ENCODE measurements at places on chromosomes 7 and 10.
A peak's percentile ranks its signal among the peaks of the same experiment; 100 is the strongest.

GRCh38 chr7:86366946-86367345 is 276.8 kb upstream of the GRM3 start:
- no peak for DNase-seq

GRCh38 chr10:35378541-35379210 is 42.4 kb downstream of the CCNY start:
- no peak for DNase-seq

GRCh38 chr7:129225206-129225930 is 538 bp downstream of the AHCYL2 start:
- peak; percentile 15 for DNase-seq

DNA sequence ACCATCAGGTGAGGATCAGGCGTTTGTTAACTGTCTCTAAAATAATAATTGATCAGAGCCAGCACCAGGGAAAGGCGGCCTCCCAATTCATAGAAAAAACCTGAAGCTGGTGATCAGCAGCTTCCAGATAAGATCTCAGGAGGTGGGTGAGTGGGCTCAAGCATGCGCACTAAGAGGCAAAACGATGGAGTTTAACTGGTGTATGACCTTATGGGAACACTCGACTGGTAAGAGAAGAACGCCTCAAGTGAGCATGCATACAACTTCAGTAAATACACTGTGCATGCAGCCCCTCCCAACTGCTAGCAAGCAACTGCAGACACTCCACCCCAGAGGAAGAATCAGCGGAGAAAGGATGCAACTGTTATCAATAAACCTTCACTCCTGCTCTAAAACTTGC is 18.1 kb downstream of the RAPGEF5 start:
- DNase-seq: no peak

DNA sequence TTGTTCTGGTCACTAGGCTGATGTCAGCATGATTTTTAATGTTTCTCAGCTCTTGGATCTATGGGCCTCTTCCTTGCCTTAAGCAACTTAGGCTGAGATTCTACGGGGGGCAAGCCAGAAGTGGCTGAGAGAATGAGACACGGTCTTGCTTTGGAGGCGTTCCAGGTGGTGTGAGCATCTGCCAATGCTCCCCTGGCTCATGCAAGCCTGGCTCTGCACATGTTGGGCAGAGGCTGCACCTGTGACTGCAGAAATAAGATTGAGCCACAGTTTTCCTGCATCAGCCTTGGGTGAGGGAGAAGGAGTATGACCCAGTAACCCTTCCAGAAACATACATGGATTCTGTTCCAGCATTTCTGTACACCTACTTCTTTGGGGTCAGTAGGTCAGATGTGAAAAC is 41.9 kb downstream of the C10orf120 start:
- no peak for DNase-seq

DNA sequence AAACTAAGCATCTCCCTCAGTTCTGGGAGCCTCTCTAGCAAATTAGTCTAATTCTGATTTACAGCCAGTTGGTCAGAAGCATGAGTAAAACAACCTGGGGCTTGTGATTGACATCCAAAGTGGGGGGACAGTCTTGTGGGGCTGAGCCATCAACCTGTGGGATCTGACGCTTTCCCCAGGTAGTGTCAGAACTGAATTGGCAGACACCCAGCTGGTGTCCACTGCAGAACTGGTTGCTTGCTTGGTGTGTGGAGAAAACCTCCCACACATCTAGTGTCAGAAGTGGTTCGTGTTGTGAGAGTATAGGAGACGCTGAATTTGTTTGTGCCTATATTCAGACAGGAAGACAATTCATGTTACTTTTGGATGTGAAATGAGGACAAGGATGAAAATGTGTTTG is 92.2 kb upstream of the PDCD4 start:
- DNase-seq: no peak

DNA sequence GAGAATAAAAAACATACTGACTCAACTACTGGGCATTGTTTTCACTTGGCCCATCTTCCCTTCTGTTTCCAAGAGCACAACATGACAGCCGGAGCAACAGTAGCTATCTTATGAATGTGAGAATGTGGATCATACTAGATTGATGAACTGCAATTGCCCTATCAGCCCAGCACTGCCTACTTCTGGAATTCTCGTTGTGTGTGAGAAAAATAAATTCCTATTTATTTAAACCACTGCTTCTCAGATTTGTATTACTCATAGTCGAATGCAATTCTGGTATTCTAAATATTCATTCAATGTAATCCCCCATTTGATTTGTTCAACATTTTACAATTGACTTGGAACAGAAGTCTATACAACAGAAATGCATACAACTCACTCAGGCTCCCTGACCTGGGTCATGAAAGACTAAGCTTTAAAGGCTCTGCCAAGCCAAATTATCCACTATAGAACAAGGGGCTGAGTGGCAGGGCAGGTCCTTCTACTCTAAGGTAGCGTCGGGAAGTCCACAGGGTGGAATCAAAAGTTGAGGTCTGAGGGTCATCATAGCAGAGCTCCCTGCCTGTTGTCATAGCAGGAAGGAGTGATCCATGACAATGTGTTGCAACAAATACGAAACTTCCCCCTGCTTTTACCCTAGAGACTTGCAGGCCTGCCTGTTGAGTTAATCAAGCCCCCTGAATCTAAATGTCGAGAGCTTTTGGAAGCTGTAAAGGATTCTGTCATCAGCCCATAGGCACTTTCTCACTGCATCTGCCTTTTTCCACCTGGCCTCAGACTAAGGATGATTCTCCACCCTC is 12.4 kb upstream of the JAZF1 start:
- DNase-seq: no peak

DNA sequence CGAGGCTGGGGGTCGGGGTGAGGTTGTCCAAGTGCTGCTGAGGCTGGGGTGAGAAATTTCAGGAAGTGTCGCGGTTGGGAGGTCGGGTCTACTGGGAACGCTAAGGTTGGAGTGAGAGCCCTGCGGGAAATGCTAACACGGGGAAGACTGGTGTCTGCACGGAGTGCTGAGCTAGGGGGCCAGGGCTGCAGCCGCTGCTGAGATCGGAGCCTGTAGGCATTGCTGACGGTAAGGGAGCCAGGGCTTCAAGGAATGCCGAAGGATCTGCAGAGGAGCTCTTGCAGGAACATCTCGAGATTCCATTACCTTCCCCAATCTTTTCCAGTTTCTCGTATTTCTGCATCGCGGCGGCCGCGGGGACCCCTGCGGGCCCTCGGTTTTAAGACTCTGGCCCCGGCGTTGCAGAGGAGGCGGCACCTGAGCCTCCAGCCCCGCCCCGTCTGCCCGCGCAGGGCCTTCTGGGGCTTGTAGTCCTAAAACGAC is at the start of gene CDK5:
Gene CDK5 (minus strand): TSS at position 392 of the 483 bp plus-strand sequence. CDS start 49 bp downstream, at position 343.
- DNase-seq: no peak

DNA sequence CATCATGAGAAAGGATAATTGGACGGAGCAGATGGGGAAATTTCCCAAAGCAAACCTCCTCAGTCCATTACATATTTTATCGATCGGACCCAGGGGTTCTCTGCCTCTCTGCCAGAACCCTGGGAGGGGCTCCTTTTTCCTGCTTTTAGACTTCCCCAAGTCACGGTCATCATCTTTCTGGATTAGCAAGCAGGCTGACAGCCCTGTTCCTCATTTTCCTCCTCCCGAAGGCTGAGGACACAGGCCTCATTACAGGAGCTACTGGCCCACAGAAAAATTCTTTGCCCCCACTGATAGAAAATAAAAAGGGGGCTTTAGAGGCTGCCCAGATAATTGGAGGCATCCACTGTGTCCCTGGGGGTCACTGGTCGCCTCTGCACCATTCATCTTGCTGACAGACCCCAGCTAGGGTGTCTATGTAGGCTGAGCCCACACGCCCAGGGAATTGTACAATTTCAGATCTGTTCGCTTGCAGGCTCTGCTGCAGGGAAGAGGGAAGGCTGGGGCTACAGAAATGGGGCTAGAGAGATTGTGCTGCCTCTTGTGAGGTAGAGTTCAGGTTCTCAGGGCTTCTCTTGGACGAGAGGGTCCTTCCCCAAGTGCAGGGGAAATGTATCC is 125.7 kb upstream of the SDK1 start:
- DNase-seq: no peak

GRCh38 chr10:70174058-70174741 is 3.9 kb upstream of the SAR1A start:
- DNase-seq: no peak

GRCh38 chr10:110634527-110635209 is 9.5 kb upstream of the RBM20 start:
- no peak for DNase-seq

- no peak for DNase-seq
Observed at GRCh38 chr7:31794851-31795344, 107.9 kb downstream of the PPP1R17 start.

DNA sequence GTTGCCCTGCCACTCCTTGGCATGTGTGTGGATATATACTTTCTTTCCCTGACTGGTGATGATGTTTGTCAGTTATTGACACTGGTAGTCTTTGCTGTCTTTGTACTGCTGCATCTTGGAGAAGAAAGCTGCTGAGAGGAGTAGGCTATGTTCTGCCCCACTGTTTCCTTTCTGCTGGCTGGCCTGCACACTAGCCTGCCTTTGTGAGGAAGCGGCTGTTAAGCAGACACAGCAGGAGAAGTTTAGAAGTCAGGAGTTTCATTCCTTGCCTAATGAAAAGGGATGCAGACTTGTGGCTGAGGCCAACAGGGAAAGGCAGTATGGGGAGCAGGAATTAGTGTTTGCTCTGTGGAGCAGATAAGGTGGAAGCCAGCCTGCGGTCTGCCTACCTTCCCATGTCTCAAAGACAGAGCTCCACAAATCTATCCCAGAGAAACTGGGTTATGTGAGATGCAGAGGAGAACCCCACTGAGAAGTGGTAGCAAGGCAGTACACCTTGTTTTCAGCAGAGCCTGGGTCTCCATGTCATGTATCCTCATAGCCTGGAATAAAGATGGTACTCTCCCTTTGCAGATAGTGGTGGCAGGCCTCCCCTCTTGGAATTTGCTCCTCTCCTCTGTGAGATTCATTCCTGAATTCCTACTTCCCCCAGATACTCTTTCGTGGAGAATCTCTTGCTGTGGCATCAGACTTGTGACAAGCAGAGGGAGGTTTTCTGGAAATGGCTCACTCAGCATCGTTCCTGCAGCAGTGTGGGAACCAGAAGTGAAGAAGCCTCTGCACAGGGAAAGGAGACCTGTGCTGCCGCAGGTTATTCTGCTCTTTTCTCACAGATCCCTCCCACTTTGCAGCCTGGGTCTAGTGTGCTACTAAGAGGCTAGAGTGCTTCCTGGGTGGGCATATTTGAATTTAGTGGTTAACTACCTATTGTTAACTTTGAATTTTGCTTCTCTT is 130.2 kb downstream of the LRRC4 start:
- no peak for DNase-seq

DNA sequence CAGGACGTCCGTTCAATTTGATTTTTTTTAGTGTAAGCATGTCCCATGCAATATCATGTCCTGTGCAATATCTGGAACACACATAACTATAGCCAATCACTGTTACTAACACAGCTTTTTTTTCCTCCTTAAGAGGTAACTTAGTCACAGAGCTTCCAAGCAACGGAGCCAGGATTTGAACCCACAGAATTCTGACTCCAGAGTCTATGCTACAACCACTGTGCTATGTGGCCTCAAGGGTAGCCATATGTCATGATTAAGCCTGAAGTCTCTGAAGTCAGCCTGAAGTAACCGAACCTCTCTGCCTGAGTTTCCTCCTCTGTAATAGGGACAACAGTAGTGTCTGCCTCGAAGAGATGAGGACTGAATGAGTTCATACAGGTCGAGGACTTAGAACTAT is 42.2 kb upstream of the TCF7L2 start:
- DNase-seq: no peak

- DNase-seq: no peak
Observed at GRCh38 chr10:90461437-90462155, 396.2 kb downstream of the HTR7 start.

DNA sequence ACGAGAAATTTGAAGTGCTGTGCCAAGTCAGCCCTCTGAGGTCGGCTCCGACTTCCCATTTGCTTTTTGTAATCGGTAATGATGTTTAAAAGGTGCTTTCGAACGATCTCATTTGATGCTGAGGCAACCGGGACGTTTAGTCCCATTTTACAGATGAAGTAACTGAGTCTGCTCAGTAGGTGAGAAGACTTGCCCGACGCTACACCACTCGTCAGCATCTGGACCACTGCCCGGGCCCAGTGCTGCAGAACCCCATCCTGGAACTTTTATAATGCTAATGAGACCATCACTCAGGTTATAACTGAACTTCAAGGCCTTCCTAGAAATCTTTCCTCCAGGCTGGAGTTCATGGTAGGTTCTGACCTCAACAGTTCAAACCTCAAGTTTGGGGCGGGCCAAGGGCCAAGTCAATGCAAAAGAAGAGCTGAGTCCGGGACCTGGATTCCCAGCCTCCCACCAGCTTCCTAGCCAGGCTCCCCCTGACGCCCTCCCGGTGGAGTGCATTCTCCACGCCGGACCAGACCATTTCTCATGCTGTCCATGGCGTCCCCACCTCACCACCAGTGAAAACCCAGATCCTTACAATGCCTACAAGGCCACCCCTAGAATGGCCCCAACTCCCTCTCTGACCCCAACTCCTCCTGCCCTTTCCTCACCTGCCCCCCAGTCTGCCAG is 699 bp upstream of the PDLIM1 start:
- DNase-seq: no peak

DNA sequence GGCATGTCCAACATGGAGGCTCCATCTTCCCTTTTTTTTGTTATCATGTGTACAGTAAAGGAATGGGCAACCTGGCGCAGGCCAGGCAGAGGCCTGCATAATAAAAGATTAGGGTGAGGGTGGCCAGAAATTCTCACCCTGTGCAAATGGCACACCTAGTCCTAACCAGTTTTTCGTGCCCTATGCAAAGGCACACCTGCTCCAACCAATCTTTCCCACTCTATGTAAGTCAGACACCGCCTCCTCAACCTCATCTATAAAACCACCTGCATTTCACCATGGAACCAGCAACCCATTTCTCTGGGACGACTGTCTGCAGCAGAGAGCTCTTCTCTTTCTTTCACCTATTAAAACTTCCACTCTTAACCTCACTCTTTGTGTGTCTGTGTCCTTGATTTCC is 16.1 kb downstream of the TBATA start:
- no peak for DNase-seq

DNA sequence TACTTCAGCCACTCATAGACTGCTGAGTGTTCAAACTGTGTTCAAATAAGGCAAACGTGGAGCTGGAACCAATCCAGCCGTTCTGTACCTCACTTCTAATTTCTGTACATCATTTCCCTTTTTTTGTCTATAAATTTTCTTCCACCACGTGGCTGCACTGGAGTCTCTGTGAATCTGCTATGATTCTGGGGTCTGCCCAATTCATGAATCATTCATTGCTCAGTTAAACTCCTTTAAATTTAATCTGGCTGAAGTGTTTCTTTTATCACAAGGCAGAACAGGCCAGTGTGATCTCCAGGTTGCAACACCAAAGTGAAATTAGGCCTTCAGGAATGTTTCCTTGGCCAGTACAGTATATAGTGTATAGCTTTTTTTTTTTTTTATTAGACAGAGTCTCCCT is 53.5 kb downstream of the DNAJC12 start:
- DNase-seq: no peak

Data from stimulated activated CD8-positive, alpha-beta memory T cell treated with anti-CD3 and anti-CD28 coated beads, Interleukin-4, amount 100 ng/mL, for 4 hours (primary cell).